ENCODE measurements at places on chromosomes 2 and 18.

DNA sequence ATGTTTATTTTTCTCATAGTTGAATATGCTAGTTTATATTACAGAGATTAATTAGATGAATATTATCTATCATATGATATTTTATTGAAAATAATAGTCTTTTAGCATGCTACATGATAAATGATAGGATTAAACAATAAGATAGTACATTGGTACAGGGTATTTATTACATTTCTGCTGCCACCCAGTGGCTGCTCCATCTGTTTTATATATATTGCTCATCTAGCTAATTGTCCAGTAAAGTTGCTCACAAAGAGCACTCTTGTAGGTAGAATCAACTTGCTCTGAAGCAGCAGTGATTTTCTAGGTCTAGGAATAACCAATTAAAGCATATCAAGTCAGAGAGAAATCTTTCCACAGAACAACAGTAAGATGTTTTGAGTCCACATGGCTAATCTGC, 183.3 kb downstream of the ASXL3 start:
- DNase-seq, result no peak

- no peak for DNase-seq
Observed at GRCh38 chr2:96903815-96904214, 33.9 kb upstream of the SEMA4C start.

- DNase-seq, result no peak
Observed at GRCh38 chr2:60745761-60746160, 10.3 kb upstream of the PAPOLG start.

GRCh38 chr18:2513616-2514015, 57.7 kb downstream of the METTL4 start:
- no peak for DNase-seq

DNA sequence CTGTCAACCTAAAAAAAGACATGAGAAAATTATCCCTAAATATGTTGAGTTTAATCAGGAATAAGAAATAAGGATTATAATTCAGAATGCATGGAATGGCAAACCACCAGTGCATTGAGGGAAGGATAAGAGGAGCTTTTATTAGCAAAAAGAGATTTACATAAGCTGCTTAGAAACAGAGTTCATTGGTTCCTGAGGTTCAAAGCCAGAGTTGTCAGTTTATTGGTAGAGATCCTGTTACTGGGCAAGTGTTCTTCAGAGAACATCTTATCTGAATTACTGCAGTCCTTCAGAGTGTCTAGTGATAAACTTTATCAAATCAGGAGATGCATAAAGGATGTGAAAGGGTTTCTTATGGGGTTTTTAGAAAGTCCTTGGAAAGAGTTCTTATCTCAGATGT, 76.0 kb upstream of the MEX3C start:
- no peak for DNase-seq

- no peak for DNase-seq
Observed at GRCh38 chr2:64263315-64263714, 119.1 kb upstream of the PELI1 start.

DNA sequence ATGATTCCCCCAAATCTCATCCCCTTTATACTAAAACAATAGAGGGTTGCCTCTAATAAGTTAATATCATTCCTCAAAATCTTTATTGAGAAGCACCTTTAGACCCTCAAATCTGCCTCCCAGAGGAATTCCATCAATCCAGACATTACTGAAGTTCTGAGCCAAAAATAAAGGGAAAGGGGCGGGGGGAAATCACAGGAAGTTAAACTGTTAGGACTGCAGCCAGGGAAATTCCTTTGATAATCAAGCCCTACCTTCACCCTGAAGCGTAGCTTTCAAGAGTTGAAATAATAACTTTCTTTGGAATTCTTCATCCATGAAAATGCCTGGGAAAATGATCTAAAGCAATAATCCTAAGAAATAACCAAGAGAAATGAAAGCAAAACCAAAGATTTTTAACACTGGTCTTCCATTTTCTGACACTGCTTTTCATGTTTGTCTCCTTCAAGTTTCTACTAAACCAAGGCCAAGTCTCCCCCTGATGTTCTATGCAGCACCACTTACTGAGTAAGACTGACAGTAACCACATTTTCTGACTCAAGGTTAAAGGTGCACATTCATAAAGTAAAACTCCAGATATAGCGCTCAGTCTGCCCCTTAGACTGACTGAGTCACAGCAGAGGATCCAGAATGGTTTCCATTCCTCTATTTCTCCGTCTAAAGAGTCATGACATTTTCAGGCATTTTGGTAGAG, 78.2 kb downstream of the TCF4 start:
- DNase-seq, result no peak

GRCh38 chr2:49861821-49862220, 707.5 kb upstream of the FSHR start:
- DNase-seq, result no peak

- no peak for DNase-seq
Observed at GRCh38 chr2:17272652-17273525, 245.4 kb downstream of the RAD51AP2 start.

Data from right lobe of liver (tissue), 6 donors.